ENCODE measurements at places on chromosomes 11 and 22. TPM values are rescaled to one million over a fixed set of nuclear protein-coding genes. Genes with fewer than 3 reads are reported as not detected.

DNA sequence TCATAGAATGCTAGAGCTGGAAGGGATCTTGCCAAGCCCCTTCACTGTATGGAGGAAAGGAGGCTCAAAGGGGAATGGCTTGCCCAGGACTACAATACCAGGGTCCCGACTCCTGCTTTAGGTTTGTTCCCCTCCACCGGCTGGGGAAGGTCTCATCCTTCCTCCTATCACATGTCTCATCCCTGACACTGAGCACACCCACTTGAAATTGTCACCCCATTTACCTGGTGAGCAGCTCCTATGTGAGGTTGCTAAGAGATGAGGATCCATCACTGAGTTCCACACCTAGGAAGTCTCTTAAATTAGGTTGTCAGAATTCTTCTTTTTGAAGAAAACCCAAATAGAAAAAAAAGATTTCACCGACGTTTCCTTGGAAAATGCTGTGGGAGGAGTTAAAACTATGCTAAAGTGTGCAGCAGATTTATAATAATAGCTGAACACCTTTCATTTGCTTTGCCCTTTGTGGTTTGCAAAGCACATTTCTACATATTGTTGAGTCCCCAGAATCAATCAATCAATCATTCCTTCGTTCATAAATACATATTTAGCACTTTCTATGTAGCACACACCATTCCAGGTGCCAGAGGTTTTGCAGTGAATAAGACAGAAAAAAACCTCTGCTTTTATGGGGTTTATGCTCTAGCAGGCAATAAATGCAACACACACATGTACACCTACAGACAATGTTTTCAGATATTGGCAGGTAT is 91.7 kb downstream of the TENM4 start:
- H3K27ac ChIP-seq, result no peak overlapping the region
- no peaks in the 10 kb centered on the region for H3K27me3 ChIP-seq
- peaks cover 2% of the 10 kb centered on the region for H3K4me1 ChIP-seq
- H3K4me3 ChIP-seq, result no peak overlapping the region
- DNase-seq, result no peak

DNA sequence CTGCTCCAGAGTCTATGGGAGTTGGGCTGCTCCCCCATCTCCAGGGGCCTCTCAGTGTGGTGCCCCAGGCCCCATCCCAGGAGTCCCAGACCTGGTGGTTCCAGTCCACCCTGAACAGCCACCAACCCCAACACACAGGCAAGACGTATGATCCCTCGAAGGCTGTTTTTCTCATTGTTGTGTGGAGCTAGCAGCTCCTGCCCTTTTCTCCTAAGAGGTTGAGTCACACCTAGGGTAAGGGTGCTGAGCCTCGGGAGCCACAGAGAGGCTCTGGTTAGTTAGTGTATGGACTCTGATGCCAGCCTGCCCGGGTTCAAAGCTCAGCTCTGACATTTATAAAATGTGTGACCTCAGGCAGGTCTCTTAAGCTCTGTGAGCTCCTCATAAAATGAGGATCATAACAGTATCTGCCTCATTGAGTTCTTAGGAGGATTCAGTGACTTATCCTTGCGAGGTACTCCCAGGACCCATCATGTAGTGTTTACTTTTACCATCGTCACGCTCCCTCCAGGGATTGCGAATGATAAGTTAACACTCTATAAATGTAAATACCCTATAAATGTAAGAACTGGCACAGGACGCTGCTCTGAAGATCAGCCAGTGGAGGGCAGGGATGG is 47.2 kb downstream of the FBLN1 start:
- no peak for DNase-seq
- H3K27ac ChIP-seq, result peak overlapping the region; percentile 75
- H3K4me3 ChIP-seq, result no peak overlapping the region
- H3K27me3 ChIP-seq, result no peaks in the 10 kb centered on the region
- peaks cover 33% of the 10 kb centered on the region for H3K4me1 ChIP-seq

DNA sequence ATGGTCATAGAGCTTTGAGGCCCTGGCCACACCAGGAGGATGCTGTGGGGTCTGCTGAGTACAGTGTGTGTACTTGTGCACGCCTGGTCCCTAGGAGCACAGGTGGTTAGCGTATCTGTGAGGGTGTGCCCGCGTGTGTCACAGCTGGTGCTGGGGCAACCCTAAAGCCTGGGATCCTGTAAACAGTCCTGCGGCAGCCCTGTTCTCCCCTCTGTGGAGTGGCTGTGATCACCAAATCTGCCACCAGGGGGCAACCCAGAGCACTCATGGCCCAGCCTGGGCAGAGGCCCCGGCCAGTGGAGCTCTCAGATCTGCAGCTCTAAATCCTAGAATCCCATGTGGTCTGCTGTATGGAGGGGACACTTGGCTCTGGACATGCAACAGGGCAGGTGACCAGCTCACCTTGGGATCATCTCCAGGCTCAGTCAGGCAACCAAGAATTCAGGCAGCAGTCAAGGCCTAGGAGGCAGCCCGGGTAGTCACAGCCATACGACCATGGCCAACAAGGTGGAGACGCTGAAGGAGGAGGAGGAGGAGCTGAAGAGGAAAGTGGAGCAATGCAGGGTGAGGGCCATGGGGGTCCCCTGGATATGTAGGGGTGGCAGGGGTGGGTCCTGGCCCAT is 3.9 kb downstream of the SH3BP1 start:
- H3K36me3 ChIP-seq, result peaks cover 4% of the 10 kb centered on the region
- H3K27me3 ChIP-seq, result no peaks in the 10 kb centered on the region
- H3K4me3 ChIP-seq, result no peak overlapping the region
- H3K27ac ChIP-seq, result no peak overlapping the region
- peaks cover 12% of the 10 kb centered on the region for H3K4me1 ChIP-seq
- peak; percentile 29 for DNase-seq

DNA sequence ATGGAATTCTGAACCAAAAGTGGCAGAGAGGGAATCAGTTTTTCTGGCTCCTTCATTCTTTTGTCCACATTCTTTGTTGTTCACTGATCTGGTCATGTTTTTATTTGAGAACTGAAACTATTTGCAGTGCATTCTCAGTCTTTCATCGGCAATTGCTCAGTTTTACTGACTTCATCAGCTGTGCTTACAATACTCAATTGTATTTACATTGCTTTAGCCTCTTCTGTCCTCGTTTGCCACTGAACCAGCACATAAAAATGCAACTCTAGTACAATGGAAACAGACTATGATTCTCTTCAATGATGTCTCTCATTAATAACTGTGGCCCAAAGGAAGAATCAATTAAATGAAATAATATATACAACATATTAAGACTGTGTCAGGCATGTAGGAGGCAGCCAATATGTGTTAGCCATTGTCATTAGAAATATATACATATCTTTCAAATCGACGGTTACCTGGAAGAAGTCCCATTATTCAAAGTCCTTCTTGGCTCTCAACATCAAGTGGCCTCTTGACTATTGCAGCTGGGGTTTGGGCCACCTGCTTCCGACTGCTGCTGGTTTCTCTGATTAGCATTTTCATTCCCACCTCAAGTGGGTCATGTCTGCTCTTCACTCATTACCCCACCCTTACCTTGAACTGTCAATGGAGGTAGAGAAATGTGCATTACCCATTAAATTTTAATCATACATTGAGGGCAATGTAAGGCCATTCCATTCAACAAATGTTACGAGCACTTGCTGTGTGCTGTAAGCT is 600.1 kb downstream of the INSC start:
- no peaks in the 10 kb centered on the region for H3K36me3 ChIP-seq
- H3K4me1 ChIP-seq, result no peaks in the 10 kb centered on the region
- H3K4me3 ChIP-seq, result no peak overlapping the region
- H3K27me3 ChIP-seq, result no peaks in the 10 kb centered on the region
- no peak for DNase-seq

- peaks cover 5% of the 10 kb centered on the region for H3K36me3 ChIP-seq
- DNase-seq, result no peak
- peaks cover 4% of the 10 kb centered on the region for H3K4me1 ChIP-seq
- H3K27me3 ChIP-seq, result no peaks in the 10 kb centered on the region
- H3K4me3 ChIP-seq, result no peak overlapping the region
Observed at GRCh38 chr22:35752006-35752862, 34.6 kb downstream of the APOL5 start.

Gene GAS2
- total RNA-seq, result 0.77 TPM

Gene FADS3
- 224 TPM for total RNA-seq

Gene KLHL35
- total RNA-seq, result 1.3 TPM

Gene OR2D2
- 0.33 TPM for total RNA-seq
